ENCODE measurements at places on chromosomes 7 and 10.

GRCh38 chr10:22475651-22476600, 130.6 kb downstream of the SPAG6 start:
- DNase-seq = no peak

DNA sequence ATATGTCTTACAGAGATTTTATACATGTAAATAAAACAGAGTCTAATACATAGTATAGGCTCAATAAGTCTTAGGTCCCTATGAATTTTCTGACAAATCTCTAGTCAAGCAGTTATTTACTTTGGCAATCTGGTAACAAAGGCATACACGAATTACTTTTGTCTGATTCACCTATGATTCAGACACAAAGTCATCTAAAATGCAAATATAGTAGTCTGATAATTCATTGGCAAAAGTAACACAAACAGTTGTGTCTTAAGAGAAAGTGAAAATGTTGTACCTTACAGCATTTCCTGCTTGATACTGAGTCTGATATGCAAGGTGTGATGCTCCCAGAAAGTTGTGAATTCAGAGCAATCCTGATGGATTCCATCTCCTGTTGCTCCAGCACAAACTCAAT, 209.4 kb upstream of the PRSS1 start:
- DNase-seq = no peak

GRCh38 chr7:91496251-91496820, 232.1 kb downstream of the FZD1 start:
- no peak for DNase-seq

GRCh38 chr7:94028768-94029167, 24.6 kb upstream of the BET1 start:
- no peak for DNase-seq

DNA sequence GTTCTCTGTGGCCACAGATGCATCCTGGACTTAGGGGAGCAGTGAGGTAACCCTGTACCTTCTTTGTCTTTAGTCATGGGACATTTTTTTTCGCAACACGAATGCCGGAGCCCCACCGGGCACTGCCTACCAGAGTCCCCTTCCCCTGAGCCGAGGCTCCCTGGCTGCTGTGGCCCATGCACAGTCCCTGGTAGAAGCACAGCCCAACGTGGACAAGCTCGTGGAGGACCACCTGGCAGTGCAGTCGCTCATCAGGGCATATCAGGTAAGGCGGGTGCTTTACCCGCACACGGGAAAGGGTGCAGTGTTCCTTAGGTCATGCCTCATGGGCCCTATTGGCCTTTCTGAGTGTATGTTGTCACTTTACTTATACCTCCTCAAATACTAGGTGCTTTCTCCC, 38.8 kb downstream of the OGDH start:
- DNase-seq = no peak

- no peak for DNase-seq
These were observed 257.5 kb downstream of the PHF14 start for GRCh38 chr7:11231190-11231589.

GRCh38 chr7:33062023-33062781, at the start of gene NT5C3A:
Gene NT5C3A (minus strand): TSS chr7:33062776. CDS start chr7:33062705, 71 bp downstream.
- DNase-seq = peak; percentile 10
